KBM-7 (cell line): ENCODE measurements at places on chromosomes 6 and 20.

DNA sequence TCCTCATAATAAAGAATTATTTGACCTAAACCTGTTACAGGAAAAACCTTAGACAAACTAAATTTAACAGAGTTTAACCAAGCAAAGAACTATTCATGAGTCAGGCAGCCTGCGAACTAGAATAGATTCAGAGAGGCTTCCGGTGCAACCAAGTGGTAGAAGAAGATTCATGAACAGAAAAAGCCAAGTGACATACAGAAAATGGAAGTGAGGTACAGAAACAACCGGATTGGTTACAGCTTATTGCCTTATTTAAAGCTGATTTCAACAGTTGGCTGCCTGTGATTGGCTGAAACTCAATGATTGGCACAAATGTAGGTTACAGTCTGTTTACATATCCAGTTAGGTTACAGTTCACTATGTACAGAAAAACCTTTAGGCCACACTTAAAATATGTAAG is 10.1 kb downstream of the PPP1R3G start:
- no peak for DNase-seq

DNA sequence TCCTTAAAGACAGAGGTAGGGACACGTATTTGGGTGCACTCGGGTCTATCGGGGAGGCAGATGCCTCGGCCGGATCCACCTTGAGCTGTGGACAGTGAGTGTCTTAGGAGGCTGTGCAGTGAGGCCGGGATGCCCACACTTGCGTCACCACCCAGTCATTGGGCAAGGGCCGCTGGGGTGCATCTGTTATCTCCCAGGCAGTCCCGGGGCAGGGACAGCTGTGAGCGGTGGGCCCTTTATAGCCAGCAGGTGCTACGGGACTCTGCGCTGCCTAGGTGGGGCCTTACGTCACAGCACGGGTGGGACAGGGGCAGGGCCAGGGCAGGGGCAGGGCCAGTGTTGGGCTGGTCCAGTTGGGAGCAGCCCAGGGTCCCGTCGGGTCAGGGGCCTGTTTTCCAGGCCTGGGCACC is 689 bp upstream of the COL20A1 start:
- no peak for DNase-seq

- DNase-seq: peak; percentile 82
Observed at GRCh38 chr6:3001773-3002293, 2.1 kb downstream of the NQO2 start.

- DNase-seq: peak; percentile 17
Observed at GRCh38 chr6:137637121-137637520, 142.9 kb upstream of the OLIG3 start.

- DNase-seq: no peak
Observed at GRCh38 chr6:25332165-25332564, 53.0 kb downstream of the CARMIL1 start.

GRCh38 chr20:23877524-23877923 is 2.0 kb downstream of the CST5 start:
- no peak for DNase-seq

- no peak for DNase-seq
Observed at GRCh38 chr20:1334370-1334731, 5.4 kb upstream of the SDCBP2 start.

DNA sequence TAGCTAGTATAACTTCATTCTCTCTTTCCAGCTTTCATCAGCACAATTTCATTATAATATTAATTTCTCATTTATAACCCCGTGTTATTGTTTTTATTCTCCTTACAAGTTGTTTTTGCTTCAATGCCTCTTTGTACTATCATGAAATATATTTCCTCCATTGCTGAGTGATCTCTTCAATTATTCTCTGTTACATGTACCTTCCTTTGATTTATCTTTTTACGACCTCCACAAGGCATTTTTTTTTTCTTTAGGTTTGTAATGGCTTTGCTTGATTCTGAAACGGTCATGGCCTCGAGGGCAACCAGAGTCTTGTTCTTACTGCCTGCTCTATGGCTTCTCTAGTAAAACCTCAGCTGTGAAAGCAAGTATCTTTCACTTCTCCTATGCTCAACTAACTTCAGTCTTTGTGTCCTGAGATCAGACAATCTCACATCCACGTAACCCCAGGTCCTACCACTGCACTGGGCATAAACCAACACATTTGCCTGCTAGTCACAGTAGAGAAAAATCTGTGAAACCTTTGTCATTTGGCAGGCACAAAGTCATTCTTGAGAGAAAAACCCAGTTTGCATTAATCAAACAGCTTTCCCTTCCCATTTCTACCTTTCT is 119.9 kb downstream of the UST start:
- DNase-seq: no peak

DNA sequence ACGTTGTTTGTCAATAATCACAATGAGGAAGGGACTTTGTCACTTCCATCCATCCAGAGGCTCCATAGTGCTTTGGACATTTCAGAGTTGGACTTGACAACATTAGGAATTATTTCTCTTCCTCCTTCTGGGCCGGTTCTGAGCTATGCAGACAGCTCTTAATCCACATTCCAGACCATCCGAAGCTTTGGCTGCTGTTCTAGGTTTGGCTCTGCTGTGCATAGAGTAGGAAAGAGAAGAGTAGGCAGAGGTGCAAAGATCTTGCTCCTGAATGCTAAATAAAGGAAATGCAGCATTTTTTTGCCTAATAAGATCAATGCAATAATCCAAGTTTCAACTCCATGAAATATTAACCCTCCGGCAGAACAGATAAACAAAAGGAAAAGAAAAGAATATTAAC is 251.8 kb upstream of the PRND start:
- DNase-seq: no peak

DNA sequence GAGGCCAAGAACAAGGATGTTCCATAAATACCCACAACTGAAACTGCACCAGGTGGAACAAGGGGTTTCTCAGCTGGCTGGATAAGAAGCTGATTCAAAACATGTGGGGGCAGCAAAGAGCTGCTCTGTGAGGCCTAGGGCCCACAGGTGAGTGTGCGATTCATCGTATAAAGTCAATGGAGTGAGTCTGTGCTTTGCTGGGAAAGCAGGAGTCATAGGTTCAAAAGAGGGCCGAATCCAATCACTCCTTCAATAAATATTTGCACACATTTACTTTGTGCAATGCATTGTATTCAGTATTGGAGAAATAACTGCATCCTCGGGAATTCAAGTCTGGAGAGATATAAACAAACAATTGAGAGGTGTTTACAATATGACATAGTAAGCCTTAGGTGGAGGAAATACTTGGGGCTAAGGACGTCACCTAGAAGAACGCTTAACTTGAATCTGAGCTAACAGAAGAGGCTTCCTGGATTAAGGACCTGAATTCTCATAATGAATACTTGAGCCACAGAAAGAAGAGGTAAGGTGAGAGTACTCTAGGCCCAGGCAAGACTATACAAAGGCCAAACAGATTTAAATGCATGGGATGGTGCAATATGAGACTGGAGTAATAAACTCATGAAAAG is 83.7 kb upstream of the TMEM30A start:
- no peak for DNase-seq

- peak; percentile 63 for DNase-seq
Observed at GRCh38 chr6:144150710-144151657, 667 bp downstream of the STX11 start.

- DNase-seq: no peak
Observed at GRCh38 chr6:75023634-75024033, 182.2 kb downstream of the COL12A1 start.

DNA sequence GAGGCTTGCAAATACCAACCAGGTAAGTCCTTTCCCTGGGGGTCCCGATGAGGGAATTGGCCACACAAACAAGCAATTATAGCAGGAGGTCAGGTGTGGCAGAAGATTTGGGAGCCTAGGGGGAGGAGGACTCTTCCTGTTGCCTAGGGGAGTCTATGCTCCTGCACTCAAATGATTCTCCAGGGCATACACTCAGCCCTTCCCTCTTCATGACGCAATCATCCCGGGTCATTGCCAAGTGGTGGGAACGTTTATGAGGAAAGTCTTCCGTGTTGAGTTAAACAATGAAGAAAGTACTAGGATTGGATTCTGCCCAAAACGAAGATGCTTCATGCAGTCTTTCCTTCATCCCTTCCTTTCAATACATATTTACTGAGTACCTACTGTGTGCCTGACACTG is 186.5 kb upstream of the TSHZ2 start:
- no peak for DNase-seq

DNA sequence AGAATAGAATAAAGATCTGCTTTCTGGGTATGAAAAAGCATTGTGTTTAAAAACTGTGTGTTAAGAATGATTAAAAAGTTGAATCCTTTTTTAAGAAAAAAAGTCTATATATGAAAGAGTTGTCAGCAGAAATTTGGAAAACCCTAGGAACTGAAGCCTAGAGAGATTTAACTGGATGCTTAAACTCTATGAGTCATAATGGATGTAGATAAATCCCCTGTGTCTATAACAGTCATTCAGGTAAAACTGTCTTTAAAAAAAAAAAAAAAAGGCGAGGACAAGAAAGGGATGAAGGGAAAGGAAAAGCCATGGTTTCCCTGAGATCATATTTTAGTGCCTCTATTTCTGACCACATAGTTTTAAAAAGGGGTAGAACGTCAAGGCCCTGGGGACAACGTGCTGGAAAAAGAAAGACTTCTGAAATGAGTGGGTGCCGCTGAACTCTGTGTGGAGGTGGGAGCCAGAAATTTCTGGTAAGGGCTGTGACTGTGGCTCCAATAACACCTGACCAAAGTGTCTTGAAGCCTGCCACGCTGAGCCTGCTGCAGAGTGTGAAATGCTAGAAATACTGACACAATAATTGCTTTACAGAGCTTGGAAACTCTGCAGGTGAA is 302.6 kb upstream of the ARID1B start:
- no peak for DNase-seq

GRCh38 chr6:12725263-12725662 is 8.7 kb downstream of the PHACTR1 start:
- no peak for DNase-seq

GRCh38 chr6:80440496-80441115 is 334.1 kb downstream of the BCKDHB start:
- DNase-seq: no peak

DNA sequence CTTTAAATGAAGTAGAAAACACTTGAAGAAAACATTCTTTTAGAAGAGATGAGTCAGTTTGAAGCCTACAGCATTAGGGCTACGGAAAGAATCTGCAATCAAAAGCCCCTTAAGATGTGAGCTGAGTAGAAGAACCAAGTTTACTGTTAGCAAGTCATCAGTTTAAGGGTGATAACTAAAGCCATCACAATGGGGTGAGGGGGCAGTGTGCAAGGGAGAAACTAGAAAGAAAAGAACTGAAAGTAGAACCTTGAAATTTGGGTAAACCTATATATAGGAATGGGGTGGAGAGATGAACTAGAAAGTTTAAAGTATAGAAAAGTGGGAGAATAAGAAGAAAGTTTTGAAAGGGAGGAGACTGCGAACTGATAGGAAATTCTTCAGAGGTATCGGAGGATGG is 212.9 kb downstream of the COL19A1 start:
- no peak for DNase-seq

- DNase-seq: no peak
Observed at GRCh38 chr20:15235471-15236198, 898.2 kb upstream of the FLRT3 start.

- DNase-seq: no peak
Observed at GRCh38 chr20:46987001-46987400, 92.4 kb downstream of the EYA2 start.

DNA sequence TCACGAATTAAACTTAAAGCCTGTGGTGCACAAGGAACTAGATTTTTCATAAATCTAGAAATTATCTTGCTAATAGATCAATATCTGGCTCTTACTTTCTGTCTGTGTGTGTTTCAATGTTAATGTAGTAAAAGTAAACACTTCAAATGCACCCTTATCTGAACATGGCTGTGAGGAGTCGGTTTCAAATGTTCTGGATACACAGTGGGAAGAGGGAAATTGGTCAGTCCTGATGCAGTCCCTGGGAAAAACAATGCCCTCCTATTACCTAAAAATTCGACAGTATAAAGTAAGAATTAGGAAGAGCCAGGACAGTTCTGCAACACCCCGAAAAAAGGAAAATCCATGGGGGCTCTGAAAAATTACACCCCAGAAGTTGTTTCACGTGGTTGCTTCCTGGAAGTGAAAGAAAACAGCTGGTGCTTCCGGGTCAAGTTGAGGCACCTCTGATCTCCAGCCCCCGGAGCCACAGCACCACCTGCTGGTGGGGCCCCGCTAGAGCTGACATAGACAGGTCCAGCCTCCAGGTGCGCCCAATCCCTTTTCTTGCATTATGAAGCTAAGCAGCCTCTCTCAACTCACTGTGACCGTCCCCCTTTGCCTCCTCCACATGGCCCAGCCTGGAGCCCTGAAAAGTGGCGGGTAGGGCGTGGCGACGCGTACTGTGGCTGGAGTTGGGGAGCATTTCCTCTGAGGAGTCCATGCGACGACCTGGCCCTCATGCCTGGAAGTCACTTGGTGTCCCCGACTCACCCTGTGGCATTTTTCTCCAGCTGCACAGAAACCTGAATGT is 8.3 kb downstream of the SEMG2 start:
- DNase-seq: peak; percentile 45

GRCh38 chr6:90026216-90026615 is 131.9 kb downstream of the GJA10 start:
- DNase-seq: no peak

DNA sequence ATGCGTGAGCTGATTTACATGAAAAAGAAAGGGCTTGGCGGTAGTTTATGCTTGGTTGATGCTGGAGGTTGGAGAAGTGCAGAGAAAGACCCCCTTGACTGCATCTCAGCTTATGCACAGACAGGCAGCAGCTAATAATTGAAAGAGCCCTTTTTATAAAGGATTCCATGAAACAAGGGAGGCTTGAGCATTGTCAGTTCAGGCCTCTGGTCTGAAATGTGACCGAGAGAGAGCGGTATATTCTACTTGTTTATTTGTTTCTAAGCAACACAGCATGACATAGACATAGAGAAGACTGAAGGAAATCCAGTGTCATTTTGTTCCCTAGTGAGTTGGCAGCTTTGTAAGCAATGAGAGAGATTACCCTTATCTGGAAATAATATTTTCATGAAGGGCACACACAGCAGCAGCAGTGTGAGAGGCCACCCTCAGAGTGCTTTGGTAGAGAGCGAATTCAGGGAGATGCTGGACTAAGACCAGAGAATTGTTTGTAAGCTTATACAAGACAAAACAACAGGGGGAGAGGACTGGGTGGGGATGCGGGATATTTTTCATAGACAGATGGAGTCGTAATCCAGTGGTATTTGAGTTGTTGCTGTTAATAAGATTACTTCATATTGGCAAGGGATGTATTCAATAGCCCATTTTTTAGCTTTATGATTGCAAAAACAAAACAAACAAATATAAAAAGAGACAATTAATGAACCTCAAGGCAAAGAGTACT is 34.6 kb upstream of the LAMA2 start:
- no peak for DNase-seq

DNA sequence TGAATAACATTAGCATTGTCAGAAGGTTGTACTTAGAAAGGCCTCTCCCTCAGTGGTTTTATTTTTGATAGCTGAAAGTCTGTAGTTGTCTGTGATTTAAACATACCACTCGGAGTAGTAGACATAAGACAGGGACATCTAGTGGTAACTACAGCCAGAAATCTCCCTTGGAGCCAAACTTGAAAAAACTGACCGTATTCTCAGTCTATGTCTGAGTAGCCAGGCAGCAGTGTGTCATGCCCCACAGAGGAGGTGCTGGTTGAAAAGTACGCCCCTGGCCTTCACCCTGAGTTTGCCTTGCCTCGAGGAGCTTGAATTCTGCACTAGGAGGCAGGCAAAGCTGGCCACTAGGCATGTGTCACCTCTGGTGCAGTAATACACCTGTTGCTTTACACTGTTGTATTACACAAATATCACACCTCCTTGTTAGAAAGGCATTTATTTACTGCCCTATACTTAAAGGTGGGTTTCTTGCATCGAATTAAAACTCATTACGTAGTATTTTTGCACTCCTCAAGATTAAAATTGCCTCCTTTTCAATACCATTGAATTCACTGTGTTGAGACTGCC is 20.8 kb downstream of the ZBTB2 start:
- no peak for DNase-seq

- no peak for DNase-seq
Observed at GRCh38 chr6:35013701-35014100, 124.6 kb downstream of the ANKS1A start.
